ENCODE measurements at places on chromosomes 2 and 18.

DNA sequence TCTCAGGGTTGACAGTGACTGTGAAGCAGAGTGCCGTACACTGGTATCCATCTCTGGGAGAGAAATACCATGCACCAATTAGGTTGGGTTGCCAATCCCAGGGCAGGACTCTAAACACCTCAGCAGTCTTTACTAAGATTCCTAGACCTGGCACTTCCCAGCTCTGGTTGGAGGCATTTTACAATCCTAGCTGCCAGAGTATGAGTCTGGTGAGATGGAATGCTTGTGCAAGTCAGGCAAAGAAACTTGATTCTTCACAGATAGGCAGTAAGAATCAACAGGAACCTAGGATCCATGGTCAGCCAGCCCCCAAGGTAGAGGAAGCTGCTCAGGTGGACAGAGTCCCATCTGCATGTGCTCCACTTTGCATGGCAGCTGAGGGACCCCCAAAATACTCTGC lies 6.0 kb upstream of the UGT1A5 start:
- no peak for DNase-seq

DNA sequence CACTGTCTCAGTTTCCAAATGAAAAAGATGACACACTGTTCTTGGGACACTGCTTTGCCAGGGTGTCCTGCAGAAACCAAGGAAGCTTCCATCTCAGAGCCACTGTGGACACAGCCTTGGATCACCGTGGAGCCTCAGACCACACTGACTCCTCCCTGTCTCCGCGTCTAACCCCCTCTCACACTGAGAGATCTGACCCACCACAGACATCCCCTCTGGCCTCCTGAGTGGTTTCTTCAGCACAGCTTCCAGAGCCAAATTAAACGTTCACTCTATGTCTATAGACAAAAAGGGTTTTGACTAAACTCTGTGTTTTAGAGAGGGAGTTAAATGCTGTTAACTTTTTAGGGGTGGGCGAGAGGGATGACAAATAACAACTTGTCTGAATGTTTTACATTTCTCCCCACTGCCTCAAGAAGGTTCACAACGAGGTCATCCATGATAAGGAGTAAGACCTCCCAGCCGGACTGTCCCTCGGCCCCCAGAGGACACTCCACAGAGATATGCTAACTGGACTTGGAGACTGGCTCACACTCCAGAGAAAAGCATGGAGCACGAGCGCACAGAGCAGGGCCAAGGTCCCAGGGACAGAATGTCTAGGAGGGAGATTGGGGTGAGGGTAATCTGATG lies 113.4 kb upstream of the PKDCC start:
- DNase-seq, result no peak

DNA sequence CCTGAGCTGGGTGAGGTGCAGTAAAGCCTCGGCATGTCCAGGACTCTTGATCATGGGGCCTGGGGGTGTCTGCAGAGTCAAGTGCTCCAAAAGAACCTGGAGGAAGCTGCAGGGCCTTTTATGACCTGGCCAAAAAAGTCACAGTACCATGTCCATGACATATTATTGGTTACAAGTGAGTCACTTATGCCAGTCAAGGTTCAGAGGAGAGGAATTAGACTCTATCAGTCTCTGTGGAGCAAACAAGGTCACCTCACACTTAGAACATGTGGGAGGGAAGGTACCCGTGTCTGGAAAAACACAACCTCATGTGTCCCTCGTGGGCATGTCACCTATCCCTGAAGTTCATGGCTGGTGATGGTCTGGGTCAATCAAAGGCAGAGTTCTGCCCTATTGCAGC lies 465.7 kb downstream of the FBXO15 start:
- DNase-seq, result no peak

DNA sequence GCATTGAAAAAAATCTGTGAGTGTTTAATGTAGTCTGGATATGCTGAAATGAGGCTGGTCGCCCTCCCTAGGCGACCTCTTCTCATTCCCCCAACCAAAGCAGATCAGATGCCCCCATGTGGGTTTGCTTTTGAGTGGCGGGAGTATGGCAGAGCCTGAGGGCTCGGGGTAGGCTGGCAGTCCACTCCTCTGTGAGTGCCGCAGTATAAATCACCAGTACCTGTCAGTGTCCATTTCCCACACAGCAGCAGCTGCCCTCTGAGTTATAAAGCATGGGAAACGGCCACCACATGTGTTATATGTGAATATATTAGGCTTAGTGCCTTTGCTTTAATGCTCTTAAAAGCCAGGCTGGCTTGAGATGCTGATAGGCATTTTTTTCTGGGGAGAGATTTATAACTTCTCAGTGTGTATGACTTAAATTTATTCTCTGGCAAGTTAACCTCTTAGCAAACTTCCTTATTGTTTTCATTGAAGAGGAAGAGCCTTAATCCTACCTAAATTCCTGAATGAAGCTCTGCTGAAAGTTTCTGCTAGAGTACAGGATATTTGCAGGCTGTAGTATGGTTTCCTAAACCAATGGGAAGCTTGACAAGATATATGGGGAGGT lies 3.8 kb downstream of the DCC start:
- no peak for DNase-seq

DNA sequence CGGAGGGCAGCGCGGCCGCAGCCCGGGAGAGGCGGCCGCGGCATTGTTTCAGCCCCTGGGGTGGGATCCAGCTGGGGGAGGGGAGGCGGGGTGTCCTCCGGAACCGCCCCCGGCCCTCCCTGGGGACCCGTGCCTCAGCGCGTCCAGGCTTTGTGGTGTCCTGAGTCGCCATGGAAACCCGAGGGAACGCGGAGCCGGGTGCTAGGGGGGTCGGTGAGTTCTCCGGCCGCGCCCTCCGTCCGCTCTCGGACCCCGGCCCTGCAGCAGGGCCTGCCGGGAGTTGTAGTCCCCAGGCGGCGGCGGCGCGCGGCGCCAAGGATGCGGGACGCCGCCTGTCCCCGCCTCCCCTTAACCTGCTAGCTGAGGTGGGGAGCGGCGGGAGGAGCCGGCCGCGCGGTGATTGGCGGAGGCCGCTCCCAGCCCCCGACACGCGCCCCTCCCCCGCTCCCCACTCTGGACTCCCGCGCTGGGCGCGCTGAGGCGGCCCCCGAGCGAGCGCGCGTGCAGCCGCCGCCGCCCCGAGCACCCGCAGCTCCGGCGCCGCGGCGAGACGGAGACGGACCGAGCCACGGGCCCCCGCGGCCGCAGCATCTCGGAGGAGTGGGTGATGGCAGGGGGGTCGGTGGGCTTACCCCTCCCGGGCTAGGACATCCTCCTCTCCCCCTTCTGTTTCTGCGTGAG lies at the start of gene DPYSL5:
Gene DPYSL5, plus strand, starts transcription at position 478 of the 681 bp plus-strand sequence. CDS start 50,368 bp downstream, outside the sequence.
- DNase-seq, result peak; percentile 21

DNA sequence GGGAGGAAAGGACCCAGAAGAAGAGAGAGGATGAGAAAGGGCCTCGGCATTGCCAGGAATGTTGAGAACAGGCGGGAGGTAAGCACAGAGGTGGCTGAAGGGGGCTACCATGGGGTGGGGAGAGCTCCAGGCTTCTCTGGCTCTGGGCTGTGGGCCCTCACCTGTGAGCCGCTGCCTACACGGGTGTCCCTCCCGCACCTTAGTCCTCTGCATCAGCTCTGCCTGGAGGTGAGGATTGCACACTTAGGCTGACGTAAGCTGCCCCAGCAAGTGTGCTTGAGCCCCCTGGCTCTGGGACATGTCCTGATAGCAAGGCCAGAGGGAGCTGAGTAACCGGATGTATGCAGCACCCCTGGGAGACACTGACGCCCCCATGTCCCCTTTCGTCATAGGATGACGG lies 33.9 kb downstream of the TMEM18 start:
- DNase-seq, result no peak

GRCh38 chr2:232321156-232321816 lies 57.3 kb upstream of the ALPP start:
- DNase-seq, result no peak

GRCh38 chr2:203662951-203663350 lies 43.5 kb upstream of the CD28 start:
- no peak for DNase-seq

DNA sequence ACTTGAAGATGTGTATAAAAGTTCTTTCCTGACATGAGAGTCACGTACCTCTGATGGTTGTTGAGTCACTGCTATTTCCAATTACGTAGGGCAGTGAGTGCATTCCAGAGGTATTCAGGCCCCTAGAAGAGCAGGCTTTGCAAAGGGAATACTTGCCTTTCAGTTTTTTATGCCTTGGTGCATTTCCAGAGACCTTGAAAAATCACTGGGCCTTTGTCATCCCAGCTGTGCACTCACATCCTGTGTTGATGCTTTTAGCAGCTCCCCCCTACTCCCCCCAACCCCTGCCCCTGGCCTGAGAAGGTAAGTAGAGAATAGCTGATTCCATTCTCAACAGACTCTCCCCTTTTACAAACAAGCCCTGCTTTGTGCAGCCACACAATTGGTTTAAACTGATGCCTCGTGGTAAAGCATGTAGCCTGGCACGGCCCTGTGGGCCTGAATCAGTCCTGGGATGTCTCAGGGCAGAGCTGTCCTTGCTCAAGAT lies 174.2 kb downstream of the PRPF40A start:
- DNase-seq, result no peak

GRCh38 chr18:470661-471501 lies 29.6 kb downstream of the COLEC12 start:
- DNase-seq, result no peak

Measured in NCI-H1436 treated with DMSO at 0.1 percent for 48 hours (cell line).